ENCODE measurements at places on chromosomes 4 and X.

GRCh38 chr4:120568731-120569130 is 353.8 kb downstream of the PRDM5 start:
- no peak for DNase-seq

- DNase-seq, result no peak
Measured at GRCh38 chrX:5163663-5164062, 1065.0 kb downstream of the NLGN4X start.

GRCh38 chrX:8955511-8955910 is 78.4 kb downstream of the FAM9B start:
- no peak for DNase-seq

DNA sequence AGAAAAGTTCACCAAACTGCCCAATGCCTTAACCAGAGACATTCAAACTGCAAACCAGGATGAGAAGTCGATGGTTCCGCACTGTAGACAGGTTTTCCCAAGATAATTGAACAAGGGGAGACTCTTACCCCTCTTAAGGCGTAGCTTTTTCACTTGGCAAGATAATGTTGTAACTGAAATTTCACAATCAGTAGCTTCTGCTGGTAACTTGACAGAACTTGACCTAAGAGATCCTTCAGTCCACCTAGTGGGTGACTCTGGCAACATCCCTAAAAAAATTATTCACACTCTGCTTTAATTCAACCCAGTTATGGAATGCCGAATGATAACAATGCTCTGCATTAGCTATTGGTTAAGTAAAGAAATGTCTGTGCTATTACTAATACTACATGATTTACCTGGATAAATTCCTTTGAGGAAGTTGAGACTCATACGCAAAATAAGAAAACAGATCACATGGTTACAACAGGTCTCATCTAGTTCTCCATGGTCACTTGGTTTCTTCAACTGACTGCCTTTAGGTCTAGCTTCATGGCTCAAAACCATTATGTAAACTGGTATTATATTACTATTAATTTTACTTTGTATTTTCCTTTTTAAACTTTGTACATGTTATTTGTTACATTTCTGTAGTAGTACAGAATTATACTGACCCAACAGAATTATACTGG is 9.1 kb downstream of the ELF2 start:
- peak; percentile 34 for DNase-seq

GRCh38 chr4:4852591-4853362 is 6.7 kb upstream of the MSX1 start:
- DNase-seq, result no peak

- DNase-seq, result no peak
Measured at GRCh38 chrX:27679281-27679680, 89.1 kb downstream of the DCAF8L2 start.

Measured in T47D (cell line).